Fibroblast of villous mesenchyme (primary cell): ENCODE measurements at places on chromosomes 4 and X. TPM values are rescaled to one million over a fixed set of nuclear protein-coding genes. Genes with fewer than 3 reads are reported as not detected.

Gene STK32B
- 1.3 and 2.6 TPM in 2 replicates for total RNA-seq

Gene CASP6
- total RNA-seq: 22.2 and 26.3 TPM in 2 replicates

DNA sequence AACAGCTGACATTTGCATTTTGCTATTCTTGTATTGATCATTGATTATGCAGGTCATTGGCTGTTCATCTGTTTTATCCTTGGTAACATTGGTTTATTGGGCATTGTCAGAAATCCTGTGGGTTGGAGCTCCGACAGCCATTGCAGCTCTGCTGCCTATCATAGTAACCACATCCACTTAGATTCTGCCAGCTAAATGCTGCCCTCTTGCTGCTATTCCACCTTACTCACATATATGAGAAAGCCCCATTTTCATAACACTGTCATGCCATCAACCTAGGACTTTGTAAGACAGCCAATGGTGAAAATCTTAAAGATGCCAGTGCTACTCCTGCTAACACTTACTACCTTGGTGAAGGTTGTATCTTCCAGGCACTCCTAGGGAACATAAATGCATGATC is 187.3 kb upstream of the CXCL13 start:
- DNase-seq: peak; percentile 4

DNA sequence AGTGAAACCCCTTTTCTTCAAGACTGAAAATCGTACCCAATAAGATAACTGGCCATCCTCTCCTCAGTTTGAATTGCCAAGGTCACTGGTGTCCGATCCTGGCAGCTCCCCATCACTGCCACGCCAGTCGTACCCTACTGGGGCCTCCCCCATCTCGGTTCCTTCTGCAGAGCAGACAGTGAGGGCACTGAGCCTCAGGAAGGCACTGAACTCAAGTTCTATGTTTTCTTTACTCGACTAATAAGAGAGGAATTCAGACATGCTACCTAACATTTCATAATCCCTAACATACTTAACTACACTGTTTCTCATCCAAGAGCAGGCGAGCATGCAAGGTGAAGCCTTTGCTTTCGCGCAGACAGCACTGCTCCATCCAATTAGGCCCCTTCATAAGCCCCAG is 23.4 kb downstream of the ZFYVE28 start:
- DNase-seq: no peak

- no peak for DNase-seq
Measured at GRCh38 chr4:79177388-79177787, 148.5 kb downstream of the NAA11 start.

- peak; percentile 86 for DNase-seq
Measured at GRCh38 chr4:73776321-73776729, 36.0 kb downstream of the CXCL8 start.

- DNase-seq: peak; percentile 31
Measured at GRCh38 chrX:77597090-77597489, 149.9 kb downstream of the FGF16 start.

GRCh38 chrX:67780694-67781109 is 236.9 kb downstream of the AR start:
- DNase-seq: peak; percentile 89

GRCh38 chrX:54423161-54423888 is 16.9 kb upstream of the TSR2 start:
- peak; percentile 2 for DNase-seq

DNA sequence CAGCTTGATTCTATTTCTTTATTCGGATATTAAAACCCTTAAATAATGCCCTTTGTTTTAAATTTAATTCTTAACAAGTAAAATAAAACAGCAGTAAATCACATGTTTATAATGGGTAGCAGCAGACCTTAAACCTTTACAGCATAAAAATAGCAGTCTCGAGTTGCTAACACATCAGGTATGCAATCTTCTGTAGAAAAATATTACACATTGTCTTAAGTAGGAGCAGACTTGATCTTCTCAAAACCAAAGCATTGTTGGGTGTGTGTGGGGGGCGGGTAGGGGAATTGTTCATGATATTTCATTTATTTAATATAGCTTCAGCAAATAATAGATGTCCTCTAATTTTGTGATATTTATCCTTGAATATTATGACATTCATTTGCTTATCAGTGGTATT is 331.4 kb downstream of the PCDH7 start:
- DNase-seq: no peak

Gene TLR6
- total RNA-seq: 2.3 and 3.0 TPM in 2 replicates

Gene SPRY1
- total RNA-seq: 7.3 and 14.8 TPM in 2 replicates

- peak; percentile 49 for DNase-seq
Measured at GRCh38 chr4:25925486-25926201, 11.6 kb downstream of the SMIM20 start.

- no peak for DNase-seq
Measured at GRCh38 chr4:104868958-104869357, 277.7 kb upstream of the TET2 start.

DNA sequence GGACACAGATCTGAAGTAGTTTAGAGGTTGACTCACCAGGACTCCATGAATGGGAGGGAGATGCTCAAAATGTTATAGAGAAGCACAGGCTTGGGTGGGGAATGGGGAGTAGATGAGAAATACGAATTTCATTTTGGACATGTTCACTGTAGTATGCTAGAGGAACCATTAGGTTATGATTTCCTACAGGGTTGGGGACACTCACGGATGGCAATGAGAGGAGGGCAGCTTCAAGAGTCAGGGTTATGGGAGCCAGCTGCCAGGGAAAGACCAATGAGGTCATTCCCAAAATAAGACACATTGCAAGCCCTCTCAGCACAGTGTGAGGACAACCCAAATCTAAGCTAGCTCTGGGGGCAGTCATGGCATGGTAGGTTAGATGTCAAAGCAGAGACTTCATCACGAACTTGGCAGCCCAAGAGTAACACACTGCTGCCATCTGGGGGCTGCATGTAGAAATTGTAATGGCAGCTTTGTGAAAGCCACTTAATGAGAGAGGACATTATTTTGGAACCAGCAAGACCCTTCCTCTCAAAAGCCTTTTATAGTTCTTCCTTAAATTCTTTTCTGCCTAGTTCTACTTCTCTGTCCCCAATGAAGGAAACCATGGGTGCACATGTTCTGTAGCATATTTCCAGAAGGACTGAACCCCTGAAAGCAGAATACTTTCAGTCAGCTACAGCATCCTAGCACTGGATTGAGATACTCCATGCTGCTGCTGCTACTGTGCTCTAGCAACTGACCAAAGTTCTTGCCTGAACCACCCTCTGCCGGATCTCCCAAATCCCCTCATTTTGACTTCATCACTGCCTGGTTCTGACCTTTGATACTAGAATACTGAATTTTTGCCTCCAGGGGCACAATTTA is 16.2 kb upstream of the ZCCHC12 start:
- peak; percentile 48 for DNase-seq

Gene MRPS18C
- total RNA-seq: 20.3 and 22.2 TPM in 2 replicates

DNA sequence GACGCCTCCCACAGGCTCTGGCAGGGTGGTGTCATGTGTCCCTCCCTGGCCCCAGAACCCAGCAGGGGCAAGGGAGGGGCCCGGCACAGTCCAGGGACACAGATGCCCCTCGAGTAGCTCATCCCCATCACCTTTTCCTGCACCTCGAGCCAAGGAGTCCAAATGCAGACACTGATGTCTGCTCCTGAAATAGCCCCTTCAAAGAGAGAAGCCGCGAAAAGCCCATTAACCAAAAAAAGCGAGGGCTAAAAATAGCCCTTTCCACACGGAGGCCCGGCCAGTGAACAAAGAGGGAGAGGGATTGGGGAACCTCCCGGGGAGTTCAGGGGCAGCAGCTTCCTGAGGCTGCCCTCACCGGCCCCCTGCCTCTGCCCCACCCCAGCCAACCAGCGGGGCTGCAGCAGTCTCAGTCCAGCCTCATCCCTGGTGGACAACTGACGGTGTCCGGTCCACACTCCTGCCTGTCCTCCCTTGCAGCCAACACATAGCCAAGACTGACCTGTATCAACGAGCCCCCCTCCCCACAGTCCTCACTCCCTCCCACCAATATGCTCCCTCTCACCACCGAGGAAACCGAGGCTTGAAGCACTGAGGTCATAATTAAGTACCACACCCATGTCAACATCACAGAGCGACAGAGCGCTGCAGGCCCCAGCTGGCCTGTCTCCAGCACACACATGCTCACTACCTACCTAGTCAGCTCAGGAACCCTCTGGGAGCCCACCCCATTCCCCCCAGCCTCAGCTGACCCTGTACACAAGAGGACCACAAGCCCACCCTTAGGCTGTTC is 23.9 kb downstream of the WDR1 start:
- no peak for DNase-seq
